ENCODE measurements at places on chromosomes 13 and 19. TPM values are rescaled to one million over a fixed set of nuclear protein-coding genes. Genes with fewer than 3 reads are reported as not detected.

The PDCD2L gene
- 12.6 TPM for total RNA-seq

The NR2C2AP gene
- total RNA-seq = 27.1 TPM

The PSG1 gene
- not detected for total RNA-seq

The OR7A17 gene
- total RNA-seq = not detected

The TGFBR3L gene
- not detected for total RNA-seq

The CRB3 gene
- total RNA-seq = 3.6 TPM

The PRR22 gene
- 5.4 TPM for total RNA-seq

The KLK11 gene
- total RNA-seq = not detected

The ZNF880 gene
- 29.2 TPM for total RNA-seq

The ZNF536 gene
- total RNA-seq = not detected

The CACNG6 gene
- not detected for total RNA-seq

The MARCHF2 gene
- total RNA-seq = 22.9 TPM

The IGFLR1 gene
- total RNA-seq = 245 TPM

The FRY gene
- 7.8 TPM for total RNA-seq

The ZNF284 gene
- 4.9 TPM for total RNA-seq

The ZNF177 gene
- total RNA-seq = 2.8 TPM

The CPB2 gene
- not detected for total RNA-seq

The KLK2 gene
- 1.7 TPM for total RNA-seq

The ZNF136 gene
- 30.8 TPM for total RNA-seq

The ZNF600 gene
- total RNA-seq = 41.7 TPM

The CCDC8 gene
- total RNA-seq = not detected

The IFNL1 gene
- not detected for total RNA-seq

The COMP gene
- total RNA-seq = not detected

The CKM gene
- total RNA-seq = not detected

The GSX1 gene
- total RNA-seq = not detected

The TEX29 gene
- 0.86 TPM for total RNA-seq

The GPR42 gene
- total RNA-seq = not detected

Measured in B cell (primary cell).